ENCODE measurements at places on chromosomes 16 and 17.

- DNase-seq, result no peak
Observed at GRCh38 chr17:81420769-81421462, 25.7 kb downstream of the BAHCC1 start.

GRCh38 chr17:1331708-1332107 is 52.2 kb downstream of the TRARG1 start:
- no peak for DNase-seq

DNA sequence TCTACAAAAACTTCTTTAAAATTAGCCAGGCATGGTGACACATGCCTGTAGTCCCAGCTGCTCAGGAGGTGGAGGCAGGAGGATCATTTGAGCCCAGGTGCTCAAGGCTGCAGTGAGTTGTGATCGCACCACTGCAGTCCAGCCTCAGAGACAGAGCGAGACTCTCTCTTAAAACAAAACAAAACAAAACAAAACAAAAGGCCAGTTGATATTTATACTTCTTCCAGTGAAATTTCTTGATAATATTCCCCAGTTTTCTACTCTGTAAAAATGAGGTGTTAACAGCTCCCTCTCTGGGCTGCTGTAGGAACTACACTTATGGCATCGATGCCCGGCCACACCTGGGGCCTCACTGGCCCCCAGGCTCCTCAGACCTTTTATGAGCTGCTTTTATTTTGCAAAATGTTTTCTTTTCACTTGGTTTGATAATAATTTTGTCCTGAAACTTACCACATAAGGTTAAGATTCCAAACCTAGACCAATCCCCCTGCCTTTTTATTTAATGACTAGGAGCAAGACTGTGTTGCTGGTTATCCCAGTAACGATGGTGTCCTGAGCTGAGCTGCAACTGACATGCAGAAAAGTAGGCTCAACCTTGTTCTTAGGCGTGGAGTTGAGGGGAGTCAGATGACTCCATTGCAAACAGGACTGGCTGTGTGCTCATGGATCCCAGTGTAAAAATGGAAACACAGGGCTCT is 17.6 kb downstream of the MAPK8IP3 start:
- no peak for DNase-seq

GRCh38 chr17:18144855-18145254 is 36.3 kb downstream of the MYO15A start:
- no peak for DNase-seq

- DNase-seq, result peak; percentile 60
Observed at GRCh38 chr17:40070709-40071312, 8.0 kb downstream of the THRA start.

- DNase-seq, result no peak
Observed at GRCh38 chr16:81551821-81552304, 107.3 kb downstream of the CMIP start.

- no peak for DNase-seq
Observed at GRCh38 chr17:21352221-21352980, 23.8 kb upstream of the KCNJ12 start.

- no peak for DNase-seq
Observed at GRCh38 chr17:39761861-39762496, 24.2 kb downstream of the GRB7 start.

GRCh38 chr17:18919963-18920362 is 32.0 kb upstream of the SLC5A10 start:
- DNase-seq, result no peak

GRCh38 chr16:7888411-7888810 is 555.8 kb downstream of the RBFOX1 start:
- no peak for DNase-seq

DNA sequence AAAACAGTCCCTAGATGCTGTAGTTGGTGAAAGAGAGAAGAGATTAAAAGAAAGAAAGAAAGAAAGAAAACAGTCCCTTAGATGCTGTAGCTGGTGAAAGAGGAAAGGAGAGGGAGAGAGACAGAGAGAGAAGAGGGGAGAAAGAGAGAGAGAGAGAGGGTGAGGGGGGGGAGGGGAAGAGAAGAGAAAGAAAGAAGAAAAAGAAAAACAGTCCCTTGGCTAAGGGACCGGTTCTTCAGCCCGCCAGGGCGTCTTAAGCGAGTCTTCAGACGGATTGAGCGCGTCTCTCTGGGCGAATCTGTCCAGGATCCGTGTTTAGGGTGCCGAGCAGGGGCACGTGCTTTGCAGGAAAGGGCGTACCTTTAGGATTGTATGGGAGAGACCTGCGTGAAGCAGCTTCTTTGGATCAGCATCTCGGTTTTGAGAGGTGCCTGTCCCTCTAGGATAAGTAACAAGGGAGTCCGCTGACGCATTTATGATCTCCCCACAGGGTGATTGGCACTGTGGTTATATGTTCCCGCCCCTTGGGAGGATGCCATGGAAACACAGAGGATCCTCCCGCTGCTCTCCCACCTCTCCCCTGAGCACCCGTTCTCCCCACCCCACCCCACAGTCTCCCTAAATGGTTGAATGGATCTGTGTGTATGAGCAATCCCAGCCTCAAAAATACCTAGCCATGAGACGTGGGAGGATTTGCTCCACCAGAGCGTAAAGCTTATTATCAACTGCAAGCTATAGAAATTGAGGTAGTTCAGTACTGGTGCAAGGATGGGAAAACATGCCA is 16.7 kb downstream of the GNGT2 start:
- peak; percentile 12 for DNase-seq

DNA sequence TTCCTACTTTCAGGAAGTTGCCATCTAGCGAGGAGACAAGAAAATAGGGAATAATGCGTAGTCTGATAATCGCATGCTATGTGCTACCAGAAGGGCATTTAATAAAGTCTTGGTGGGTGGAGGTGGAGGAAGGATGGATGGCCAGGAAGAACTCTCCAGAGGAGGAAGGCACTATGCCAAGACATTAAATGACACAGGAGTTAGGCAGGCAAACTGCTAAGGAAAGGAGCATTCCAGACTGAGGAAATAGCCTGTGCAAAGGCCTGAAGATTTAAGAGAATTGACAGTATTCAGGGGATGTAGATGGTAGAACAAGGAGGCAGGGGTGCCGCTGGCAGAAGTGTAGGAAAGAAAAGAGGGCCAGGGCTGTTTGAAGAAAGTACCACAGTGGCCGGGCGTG is 19.3 kb upstream of the ARHGAP44 start:
- DNase-seq, result no peak

DNA sequence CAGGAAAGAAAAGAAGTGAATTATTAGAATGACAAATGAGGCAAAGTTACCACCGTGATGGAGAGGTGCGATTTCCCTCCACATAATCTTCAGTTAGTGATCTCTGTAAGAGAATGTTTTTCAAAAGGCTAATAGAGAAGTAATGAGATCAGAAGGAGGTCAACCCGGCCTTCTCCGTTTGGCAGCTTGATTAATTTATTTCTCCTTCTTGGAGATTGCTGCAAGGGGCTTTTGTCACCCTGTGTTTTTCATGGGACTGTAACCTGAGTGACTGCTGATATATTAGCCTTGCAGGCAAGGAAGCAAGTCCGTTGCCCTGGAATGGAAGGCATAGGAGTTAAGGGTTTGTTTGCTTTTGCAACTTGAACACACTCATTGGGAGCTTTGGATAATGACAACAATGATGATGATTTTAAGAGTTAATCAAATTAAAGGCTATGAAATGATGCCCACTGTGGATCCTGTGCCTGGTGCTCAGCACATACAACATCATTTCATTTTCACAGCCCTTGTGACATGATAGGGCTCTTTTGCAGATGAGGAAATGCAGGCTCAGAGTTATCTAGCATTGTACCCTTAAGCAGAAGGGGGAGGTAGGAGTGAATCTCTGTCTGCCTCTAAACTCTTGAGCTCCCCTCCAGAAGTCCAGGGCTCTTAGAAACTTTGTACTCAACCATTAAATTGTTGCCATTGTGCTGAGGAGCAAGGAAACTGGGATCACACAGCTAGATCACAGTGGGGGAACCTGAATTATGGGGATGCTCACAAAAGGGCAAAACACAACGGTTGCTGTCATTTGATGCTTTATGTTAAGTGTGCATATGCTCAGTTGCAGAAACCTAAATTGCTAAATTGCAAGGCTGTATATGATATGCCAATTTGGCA is 226.3 kb downstream of the WWOX start:
- DNase-seq, result no peak

- DNase-seq, result peak; percentile 59
Observed at GRCh38 chr17:42819939-42820535, 4.0 kb downstream of the BECN1 start.

- DNase-seq, result no peak
Observed at GRCh38 chr16:2090481-2090776, 42.6 kb downstream of the TSC2 start.

Measured in NCI-H1694 treated with DMSO at 0.1 percent for 48 hours (cell line).